ENCODE measurements at places on chromosomes 11 and 22.
A peak's percentile ranks its signal among the peaks of the same experiment; 100 is the strongest.

DNA sequence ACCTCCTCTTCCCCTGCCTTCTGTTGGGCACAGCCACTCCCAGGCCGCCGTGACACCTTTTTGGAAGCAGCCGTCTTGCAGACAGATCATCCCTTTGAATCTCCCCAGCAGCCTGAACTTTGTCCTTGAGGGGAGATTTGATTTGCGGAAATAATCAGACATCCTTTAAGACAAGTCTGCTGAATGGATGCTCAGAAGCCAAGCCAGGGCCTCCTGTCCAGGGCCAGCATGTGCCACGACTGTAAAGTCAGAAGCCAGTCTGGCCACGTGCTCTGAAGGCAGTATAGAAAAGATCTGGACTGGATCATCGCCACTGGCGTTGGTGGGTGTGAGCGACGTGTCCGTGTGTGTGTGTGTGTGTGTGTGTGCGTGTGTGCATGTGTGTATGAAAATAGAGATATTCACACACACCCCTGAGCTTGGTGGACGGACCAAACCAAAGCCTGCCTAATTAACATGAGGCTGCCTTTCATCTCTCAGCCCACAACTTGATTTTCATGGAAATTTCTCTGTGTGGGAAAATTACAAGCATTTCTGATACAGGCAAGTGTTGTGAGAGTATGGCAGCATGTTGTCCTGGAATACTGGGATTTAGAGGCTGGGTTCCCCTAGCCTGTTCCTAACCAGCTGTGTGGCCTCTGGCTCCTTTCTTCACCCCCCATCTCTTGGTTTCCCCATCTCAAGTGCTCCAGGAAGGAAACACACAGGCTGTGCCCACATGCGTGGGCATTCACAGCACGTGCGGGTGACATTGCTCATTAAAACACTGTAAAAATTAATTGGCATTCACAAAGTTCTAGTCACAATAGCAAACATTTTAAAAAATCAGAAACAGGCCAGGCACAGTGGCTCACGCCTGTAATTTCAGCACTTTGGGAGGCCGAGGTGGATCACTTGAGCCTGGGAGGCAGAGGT, 61.8 kb upstream of the WNT7B start:
- DNase-seq = no peak

DNA sequence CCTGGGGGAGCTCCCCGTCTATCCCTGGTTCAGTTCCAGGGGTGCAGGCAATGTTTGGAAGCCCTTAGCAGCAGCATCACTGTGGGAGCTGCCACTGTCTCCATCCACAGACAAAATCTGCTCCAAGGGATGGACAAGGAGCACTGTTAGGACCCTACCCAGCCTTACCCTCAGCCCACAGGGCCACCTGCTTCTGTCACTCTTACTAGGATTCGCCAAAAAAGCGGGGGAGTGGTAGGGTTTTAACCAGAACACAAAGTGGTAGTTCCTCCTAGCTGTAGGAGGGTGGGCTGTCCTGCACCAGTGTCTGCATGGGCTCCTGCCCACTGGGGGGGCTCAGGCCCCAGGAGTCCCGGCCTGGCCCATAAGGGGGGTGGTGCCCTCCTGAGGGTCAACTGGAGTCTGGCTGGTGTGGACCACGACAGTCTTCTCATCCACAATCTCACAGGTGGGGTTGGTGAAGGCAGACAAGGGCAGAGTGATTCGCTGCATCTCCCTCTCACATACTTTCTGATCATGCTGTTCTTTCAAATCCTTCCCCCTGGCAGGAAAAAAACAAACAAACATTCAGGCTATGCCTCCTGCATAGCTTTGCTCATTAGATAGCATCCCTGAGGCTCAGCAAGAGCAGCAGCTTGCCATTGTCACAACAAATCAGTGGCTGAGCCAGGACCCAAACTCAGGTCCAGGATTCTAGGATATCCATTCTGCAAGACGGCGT, 9.4 kb downstream of the PIK3IP1 start:
- DNase-seq = no peak

- DNase-seq = peak; percentile 75
Observed at GRCh38 chr11:19742588-19743292, 30.1 kb downstream of the NAV2 start.

DNA sequence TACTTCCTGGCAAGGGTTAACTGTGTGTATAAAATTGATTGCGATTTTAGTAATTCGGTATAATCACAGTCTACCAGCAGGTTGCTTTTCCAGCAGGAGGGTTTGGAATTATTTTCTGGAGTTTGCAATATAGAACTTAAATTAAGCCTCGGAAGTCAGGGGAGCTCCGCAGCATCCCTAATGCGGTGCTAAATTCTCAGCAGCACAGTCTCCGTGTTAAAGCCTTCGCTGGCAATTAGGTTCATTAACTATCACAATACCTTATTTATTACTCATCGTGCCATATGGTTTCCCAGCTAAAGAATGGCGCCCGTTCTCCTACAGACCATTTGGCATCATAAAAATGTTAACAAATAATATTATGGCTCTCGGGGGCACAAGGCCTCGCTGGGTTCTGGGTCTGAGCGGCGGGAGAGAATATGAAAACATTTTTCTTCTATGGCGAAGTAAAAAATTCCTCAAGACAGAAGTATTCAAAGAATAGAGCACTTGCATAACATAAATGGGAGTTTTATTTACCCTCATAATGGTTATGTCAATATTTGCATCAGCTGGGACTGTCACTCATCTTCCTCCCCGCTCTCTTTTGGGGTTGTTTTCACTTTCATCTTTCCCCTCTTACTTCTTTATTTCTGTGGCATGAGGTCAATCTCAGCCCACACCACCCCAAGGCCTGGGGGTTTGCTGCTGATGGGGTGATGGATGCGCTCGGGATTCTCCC, 28.1 kb upstream of the ZBTB16 start:
- DNase-seq = no peak

DNA sequence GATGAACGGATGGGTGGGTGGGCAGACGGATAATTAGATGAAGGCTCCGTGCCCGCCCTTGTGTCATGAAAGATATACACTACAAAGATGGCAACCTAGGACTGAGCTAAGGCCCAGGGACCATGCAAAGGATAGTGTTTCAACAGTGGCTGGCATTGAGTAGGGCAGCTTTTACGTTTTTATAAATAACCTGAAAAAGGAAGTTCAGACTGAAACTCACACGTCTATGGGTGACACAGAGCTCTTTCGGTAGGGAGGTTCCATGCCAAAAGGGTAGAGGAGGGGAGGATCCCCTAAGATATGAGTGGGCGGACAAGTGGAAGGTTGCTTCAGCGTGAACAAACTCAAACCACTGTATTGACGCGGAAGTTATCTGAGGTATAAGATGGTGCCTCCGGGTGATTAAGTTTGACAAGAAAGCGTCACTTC, 90.5 kb downstream of the UBASH3B start:
- DNase-seq = no peak

GRCh38 chr11:111297696-111298095, 650 bp upstream of the POU2AF3 start:
- DNase-seq = no peak

GRCh38 chr11:3051196-3052108, 5.8 kb downstream of the CARS1 start:
- no peak for DNase-seq

GRCh38 chr11:113849713-113850112, 25.7 kb downstream of the USP28 start:
- no peak for DNase-seq

GRCh38 chr11:69154938-69155301, 815 bp upstream of the SMIM38 start:
- no peak for DNase-seq

DNA sequence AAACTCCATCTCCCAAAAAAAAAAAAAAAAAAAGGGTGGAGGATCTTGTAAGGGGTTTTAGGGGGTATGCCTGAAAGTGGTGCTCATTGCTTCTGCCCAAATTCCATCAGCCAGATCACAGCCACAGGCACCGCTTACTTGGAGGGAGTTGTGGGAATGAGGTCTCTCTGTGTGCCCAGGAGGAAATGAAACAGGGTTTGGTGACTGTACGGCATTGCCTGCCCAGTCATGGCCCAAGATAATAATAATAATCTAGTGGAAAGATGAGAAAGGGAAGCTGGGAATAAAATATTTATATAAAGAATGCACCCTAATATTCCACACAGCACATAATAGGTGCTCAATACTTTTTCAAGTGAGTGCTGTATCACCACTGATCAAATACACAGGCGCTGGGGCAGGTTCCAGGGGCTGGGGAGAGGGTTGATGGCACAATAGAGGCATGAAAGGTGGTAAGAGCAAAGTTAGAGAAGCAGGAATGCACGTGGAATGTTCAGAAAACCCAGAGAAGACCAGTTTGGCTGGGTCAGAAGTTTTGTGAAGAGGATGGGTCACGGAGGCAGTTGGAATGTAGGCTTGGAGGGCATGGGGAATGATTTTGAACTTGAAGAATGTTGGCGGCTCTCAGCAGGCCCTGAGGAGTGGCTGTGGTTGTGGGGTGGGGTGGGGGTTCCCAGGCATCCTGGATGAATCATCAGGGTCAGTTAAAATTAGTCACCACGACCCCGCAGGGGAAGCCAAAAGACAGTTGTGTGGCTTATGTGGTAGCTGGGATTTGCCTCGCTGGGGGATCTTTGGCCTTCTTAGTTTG, 12.5 kb upstream of the MB start:
- DNase-seq = peak; percentile 100

DNA sequence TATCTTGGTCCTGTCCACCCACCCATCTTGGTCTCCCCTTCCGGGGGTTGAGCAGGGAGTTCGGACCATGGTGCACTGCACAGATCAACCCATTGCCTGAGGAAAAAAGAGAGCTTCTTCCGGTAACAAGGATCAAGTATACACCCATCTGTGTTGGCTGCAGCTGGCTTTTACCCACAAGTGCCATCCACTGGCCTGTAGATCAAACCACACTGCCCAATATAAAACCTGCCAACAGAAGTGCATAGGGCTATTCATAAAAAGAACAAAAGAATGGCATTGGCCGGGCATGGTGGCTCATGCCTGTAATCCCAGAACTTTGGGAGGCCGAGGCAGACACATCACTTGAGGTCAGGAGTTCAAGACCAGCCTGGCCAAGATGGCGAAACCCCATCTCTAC, 94.5 kb downstream of the ZC3H12C start:
- DNase-seq = no peak

GRCh38 chr22:28435982-28436381, 243.7 kb downstream of the TTC28 start:
- DNase-seq = peak; percentile 5

DNA sequence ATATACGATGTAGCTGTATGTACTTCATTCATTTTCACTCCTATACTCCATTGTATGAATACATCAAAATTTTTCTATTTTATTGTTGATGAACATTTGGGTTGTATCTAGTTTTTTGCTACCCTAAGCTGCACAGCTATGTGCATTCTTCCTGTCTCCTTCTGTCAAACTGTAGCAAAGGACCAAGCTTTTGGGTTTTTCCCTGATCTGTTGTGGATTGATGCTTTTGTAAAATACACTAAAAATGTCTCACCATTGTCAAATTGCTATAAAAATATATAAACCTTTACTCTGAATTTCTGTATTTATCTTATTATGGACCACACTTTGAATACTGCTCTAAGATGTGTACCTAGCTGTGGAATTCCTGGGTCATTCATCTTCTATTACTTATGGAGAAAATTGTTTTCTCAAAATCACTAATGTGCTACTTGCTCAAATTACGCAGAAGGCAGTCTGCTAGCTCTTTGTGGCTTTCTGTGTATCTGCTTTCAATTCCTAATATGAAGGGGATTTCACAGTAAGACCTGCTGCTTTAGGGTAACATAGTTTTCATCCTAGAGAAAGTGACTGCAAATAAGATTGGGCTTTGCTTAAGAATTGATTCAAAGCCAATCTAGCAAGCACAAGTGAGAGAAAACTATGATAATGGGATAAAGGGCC, 123.4 kb downstream of the CYP2R1 start:
- DNase-seq = no peak

DNA sequence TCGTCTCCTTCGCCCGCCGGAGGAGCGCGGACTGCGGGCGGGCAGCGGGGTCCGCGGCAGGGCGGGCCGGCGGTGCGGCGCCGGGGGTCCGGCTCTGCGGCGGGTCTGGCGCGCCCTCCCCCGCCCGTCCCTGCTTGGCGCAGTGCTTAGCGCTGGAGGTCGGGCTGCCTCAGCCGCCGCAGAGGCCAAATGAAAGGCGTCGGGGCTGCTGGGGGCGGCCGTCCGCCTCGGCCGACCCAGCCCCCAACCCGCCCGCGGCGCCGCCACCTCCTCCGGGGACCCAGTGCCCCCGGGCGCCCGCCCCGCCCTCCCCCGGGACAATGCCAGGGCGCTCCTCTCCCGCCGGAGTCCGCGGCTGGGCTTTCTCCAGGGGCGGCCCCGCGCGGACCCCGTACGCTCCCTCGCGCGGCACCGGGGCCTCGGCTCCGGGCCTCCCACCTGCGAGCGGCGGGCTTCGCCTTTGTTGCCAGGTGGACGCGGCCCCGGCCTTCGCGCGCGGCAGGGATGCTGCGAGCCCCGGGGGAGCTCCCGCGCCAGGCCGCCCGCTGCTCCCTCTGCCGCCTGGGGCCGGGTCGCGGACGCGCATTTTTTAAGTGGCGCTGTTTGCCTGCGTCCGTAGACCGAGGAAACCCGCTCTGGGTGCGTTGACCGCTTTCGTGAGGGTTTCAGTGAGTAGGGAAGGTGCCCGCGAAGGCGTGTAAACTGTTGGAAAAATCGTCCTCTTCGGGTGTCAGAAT, 583 bp downstream of the APLP2 start:
- peak; percentile 57 for DNase-seq

DNA sequence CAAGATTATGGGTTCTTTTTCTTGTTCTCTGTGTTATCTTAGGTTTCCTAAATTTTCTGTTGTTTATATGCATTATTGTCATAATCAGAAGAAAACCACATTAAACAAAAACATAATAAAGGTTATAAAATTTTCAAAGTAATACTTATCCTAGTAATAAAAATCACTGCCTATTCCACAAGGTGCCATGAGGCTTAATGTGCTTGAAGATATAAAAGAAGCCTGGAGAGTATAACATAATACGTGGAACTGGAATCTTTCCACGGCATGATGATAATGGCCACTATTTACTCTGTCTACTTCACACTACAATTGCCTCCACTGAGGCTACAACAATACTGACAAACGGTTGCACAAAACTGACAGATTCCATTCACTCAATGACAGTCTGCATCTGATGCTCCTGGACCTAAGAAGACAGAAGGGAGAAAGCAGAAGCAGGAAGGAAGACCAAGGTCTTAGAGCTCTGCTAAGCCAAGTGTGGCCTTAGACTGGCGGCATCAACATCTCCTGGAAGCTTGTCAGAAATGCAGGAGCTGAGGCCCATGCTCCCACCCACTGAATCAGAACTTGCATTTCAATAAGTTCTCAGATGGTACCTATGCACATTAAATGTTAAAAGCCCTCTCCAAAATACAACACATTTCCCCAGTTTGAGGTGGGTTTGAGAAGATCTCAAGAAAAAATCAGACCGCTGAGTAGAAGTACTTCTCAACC, 13.1 kb downstream of the TENM4 start:
- DNase-seq = no peak

- peak; percentile 56 for DNase-seq
Observed at GRCh38 chr22:35150183-35151107, 84.5 kb downstream of the ISX start.

GRCh38 chr11:69285766-69286165, 8.2 kb upstream of the MYEOV start:
- DNase-seq = no peak

GRCh38 chr22:48630433-48630754, 1197.3 kb downstream of the BRD1 start:
- DNase-seq = no peak

All from EL (cell line).